ENCODE measurements at places on chromosomes 11 and 22.

GRCh38 chr11:78570031-78570430 is 4.6 kb downstream of the NARS2 start:
- DNase-seq: no peak

DNA sequence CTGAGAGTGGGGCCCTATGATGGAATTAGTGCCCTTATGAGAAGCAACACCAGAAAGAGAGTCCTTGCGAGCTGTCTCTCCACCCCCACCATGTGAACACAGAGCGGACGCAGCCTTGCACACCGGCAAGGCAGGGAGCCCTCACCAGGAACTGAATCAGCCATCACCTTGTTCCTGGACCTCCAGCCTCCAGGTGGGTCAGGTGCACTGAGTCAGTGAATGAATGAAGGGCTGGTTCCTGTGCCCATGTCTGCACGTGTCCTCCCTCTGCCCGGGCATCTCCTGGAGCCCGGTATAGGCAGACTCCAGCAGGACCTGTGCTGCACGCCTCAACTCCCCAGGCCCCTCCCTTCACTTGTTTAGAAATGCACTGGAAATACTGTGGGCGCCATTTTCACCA is 54.9 kb downstream of the LINC01488 start:
- DNase-seq: no peak

DNA sequence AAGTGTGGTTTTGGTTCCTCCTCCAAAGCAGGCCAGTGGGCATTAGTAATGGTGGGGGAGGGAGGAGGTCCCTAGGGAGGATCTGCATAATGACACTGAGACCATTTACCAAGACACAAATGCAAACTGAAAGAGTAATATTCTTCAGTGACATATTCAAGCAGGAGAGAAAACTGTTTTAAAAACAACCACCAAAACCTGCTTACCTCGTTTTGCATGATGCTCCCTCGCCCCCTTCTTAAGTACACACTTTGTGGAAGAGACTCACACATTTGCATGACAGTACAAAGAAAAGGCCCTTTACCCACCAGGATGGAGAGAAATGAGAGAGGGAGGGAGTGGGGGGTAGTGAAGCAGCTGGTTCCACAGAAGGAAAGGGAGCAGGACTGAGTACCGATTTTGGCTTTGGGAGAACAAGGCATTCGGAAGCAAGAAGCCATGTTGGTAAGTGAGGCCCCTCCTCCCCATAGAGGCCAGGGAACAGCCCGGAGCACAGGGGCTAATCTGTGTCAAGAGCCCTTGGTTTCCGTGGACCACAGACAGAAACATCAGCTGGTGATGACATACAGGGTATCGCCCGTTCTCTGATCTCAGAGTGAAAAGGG is 13.0 kb upstream of the OPCML start:
- no peak for DNase-seq

DNA sequence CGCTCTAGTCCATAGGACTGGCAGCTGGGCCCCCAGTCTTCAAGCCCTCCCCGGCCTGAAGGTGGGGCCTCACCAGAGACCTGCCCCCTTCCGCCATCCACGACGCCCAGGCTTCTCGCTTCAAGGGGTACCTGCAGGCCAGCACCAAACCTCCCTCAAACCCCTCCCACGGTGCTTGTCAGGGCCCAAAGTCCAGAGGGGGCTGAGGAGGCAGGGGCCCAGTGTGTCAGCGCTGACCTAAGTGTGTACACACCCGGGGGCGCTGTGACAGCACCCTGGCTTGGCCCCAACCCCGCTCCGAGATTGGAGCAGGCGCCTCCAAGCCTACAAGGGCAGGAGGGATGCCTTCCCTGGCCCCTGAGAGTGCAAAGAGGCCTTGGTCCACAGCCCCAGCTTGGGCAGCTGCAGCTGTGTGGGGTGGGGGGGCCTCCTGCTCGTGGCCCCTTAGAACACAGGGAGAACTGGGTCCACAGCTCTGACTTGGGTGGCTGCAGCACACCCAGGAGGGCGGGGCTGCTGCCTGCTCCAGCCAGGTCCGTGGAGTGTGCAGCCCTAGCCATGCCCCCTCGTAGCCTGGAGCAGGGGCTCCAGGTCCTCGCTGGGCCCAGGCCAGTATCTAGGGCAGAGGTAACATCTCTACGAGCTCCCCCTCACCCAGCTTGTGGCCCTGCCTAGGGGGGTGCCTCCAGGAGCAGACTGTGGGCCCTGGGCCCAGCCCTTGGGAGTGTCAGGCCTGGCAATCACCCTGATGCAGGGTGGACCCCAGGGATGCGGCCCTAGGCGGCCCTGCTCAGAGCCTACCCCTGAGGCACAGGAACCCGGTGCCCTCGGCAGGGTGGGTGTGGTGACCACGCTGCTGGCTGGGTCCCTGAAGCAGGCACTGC is 4.9 kb downstream of the SBF2 start:
- no peak for DNase-seq

- DNase-seq: no peak
Observed at GRCh38 chr11:14118072-14118471, 155.5 kb downstream of the SPON1 start.

- no peak for DNase-seq
Observed at GRCh38 chr11:63237413-63237812, 6.0 kb downstream of the SLC22A25 start.

- no peak for DNase-seq
Observed at GRCh38 chr11:128467041-128467440, 120.3 kb downstream of the ETS1 start.

DNA sequence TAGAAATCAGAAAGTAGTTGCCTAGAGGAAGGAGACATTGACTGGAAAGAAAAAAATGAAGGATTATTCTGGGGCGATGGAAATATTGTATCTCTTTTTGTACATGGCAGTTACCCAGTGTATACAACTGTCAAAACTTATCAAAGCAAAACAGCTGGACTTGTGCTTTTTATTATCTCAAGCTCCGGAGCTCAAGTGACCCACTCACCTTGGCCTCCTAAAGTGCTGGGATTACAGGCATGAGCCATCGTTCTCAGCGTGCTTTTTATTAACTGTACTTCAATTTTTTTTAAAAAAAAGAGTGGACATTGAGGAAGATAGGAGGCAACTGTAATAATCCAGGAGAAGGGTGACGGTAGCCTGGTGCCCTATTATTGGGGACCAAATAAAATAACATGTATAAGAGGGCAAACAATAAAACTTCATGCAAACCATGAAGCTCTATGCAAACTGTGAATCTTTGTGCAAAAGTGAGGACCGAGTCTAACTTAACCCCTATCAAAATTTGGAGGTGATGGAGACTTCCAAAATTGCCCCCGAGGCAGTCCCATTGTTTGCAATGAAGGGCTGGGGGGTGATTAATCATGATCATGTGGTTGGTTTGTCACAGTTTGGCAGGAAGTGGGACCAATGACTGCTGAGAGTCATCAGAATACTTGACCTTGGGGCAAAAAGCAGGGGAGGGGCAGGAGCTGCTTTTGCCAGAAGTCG is 23.5 kb downstream of the FZD4 start:
- DNase-seq: no peak

GRCh38 chr11:70159627-70160570 is 43.2 kb upstream of the FADD start:
- no peak for DNase-seq

DNA sequence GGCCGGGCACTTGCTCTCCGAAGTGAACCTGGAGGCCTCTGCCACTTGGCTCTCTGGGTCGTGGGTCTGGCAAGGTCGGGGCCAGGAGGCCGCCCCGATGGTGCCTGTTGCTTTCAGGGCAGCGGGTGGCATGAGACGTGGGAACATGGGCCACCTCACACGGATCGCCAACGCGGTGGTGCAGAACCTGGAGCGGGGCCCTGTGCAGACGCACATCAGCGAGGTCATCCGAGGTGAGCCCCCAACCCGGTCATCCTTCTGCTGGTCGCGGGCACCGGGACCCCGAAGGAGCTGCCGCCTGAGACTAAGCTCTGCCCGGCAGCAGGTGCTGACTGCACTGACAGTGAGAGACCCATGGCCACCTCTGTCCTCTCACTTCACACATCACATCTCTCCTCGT is 40.0 kb downstream of the SBF1 start:
- no peak for DNase-seq

- peak; percentile 24 for DNase-seq
Observed at GRCh38 chr11:31240340-31240904, 129.1 kb downstream of the DCDC1 start.

DNA sequence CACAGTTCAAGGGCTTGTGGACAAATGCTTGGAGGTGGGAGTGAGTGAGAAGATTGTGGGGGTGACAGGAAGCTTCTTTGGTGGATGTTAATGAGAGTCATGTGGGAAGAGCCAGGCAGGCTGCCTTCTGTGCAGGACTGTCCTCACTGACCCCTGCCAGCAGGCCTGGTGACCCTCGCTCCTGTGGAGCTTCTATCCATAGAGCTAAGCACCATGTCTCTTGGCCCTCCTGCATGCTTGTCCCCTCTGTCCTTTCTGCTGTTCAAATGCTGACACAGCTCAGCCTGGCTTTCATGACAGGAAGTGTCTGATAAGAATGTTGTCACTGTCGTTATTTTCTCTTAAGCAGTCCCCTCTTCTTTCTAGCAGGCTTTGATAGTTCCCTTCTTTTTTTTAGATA is 37.6 kb downstream of the NAT10 start:
- DNase-seq: no peak

DNA sequence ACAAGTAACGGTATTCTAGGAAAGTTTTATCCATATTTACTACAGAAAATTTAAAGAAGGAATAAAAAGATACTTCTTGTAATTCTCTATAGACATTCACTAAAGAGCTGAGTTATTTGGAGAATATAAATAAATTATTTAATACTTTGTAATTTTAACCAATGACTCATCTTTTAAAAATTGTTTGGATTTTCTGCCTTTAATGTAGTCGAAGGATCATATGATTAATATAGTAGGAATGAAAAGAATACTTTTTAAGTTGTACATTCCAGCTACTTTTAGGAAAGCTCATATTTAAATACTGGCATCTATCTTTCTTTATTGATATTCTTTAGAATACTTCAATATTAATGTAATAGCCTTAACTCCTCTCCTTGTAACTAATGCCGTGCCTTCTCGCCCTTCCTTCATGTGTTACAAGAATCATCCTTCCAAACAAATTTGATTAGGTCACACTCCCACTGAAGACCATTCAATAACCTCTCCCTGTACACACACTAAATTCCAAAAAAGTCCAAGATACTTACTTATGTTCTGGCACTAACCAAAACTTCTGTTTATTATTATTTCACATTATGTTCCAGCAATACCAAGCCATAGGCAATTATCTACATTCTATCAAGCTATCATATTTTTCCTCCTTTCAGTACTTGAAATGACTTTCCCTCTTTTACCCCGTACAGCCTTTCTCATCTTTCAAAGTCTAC is 501.9 kb downstream of the CNTN5 start:
- DNase-seq: no peak

DNA sequence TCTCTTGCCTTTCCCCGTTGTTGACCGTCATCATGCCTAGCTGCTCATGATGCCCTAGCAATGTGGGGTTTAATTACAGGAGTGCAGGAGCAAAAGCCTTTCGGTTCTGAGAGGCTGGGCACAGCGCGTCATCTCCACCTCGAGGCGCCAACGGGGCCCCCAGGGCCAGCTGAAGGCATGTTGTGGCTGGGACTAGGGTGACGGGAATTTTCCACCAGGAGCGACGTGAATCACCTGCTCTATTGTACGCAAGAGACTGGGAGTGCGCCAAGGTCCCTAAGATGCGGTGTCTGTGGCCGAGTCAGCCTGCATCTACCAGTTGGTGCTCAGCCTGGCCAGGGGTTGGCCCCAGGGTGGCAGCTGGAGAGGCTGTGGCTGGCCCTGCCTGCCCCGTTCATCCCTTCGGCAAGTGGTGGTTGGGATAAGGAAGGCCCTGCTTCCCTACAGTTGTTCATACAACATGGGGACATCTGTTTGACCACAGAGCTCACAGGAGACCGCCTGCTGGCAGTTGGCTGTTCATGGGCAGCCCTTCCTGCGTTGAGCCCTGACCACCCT is 1175.6 kb downstream of the BRD1 start:
- DNase-seq: no peak

- DNase-seq: no peak
Observed at GRCh38 chr11:77233011-77233410, 68.5 kb downstream of the GDPD4 start.

- DNase-seq: no peak
Observed at GRCh38 chr11:111494040-111494439, 18.1 kb downstream of the BTG4 start.

DNA sequence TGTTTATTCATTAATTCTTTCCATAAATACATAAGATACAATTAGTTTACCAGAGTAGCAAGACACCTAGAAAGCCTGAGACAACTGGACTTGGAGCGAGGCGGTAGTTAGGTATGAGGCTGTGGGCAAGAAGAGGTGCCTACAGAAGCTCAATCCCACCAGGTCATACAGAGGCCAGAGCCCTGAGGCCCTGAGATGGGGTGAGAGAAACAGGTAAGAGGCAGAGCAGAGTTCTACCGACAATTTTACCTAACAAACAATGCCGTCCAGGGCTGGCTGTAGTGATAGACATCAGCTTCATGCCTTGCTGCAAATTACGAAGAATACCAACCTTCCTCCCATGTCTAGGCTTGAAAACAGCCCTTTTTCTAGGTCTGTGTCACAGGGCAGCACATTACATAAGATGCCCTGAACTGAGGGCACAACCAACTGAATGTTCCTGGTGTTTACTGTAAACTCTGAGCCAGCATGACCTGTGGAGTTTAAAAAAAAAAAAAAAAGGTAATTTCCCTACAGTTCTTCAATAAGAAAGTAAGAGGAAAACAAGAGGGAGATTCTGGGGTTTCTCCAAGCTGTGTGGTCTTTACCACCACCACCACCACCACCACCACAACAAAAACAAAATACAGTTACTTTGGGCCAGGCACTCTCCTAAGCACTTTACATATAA is 105.8 kb downstream of the GAB2 start:
- no peak for DNase-seq

DNA sequence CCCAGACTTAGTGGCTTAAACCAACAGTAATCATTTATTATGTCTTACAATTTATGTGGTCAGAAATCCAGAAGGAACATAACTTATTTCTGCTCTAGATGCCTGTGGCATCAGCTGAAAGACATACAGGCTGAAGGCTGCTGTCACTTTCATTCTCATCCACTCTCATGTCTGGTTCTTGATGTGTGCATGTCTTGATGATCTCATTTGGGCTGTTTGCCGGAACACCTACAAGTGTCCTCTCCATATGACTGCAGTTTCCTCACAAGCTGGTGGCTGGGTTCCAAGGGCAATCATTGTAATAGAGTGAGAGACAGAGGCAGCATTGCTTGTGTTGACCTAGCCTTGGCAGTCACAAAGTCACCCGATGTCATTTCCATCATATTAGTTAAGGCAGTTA is 1375.9 kb upstream of the RAG2 start:
- no peak for DNase-seq

- peak; percentile 62 for DNase-seq
Observed at GRCh38 chr11:96207459-96208449, 135.2 kb downstream of the MAML2 start.

- no peak for DNase-seq
Observed at GRCh38 chr22:29337631-29338284, 22.3 kb upstream of the RASL10A start.

GRCh38 chr22:27994481-27995331 is 75.7 kb upstream of the PITPNB start:
- DNase-seq: no peak
